ENCODE measurements at places on chromosomes 1 and 21.
A peak's percentile ranks its signal among the peaks of the same experiment; 100 is the strongest.

GRCh38 chr21:38171723-38172344 is 85.0 kb upstream of the KCNJ15 start:
- H3K4me3 ChIP-seq: no peak overlapping the region
- H3K27me3 ChIP-seq: no peaks in the 10 kb centered on the region
- H3K27ac ChIP-seq: peak overlapping the region; percentile 66

- DNase-seq: no peak
- H3K36me3 ChIP-seq: no peaks in the 10 kb centered on the region
- H3K4me3 ChIP-seq: no peak overlapping the region
- H3K4me1 ChIP-seq: peaks cover 38% of the 10 kb centered on the region
Measured at GRCh38 chr21:35222541-35222941, 173.4 kb upstream of the RUNX1 start.

DNA sequence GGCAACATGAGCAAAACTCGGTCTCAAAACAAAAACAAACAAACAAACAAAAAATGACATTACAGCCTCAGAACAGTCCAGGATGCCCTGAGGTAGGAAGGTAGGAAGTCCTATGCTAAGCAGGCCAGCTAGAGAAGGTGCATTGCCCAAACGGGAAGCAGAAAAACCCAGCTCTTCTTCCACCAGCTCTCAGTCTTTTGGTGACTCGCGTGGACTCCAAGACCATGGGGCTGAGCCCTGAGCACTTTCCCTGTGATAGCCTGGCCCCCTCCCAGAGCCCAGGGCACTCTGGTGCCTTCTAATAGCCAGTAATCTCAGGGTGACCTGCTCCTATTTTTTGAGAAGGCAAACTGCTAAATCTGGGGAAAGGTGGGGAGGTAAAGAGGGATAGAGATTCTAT is 16.1 kb downstream of the PHLDA3 start:
- H3K36me3 ChIP-seq: no peaks in the 10 kb centered on the region
- no peaks in the 10 kb centered on the region for H3K27me3 ChIP-seq
- H3K4me3 ChIP-seq: no peak overlapping the region
- no peak for DNase-seq
- no peak overlapping the region for H3K27ac ChIP-seq
- H3K4me1 ChIP-seq: peaks cover 60% of the 10 kb centered on the region

- H3K27me3 ChIP-seq: no peaks in the 10 kb centered on the region
- H3K4me1 ChIP-seq: peaks cover 37% of the 10 kb centered on the region
- no peak overlapping the region for H3K4me3 ChIP-seq
- H3K36me3 ChIP-seq: peaks cover 3% of the 10 kb centered on the region
- peak overlapping the region; percentile 92 for H3K27ac ChIP-seq
- no peak for DNase-seq
Measured at GRCh38 chr1:234772345-234773147, 162.6 kb upstream of the IRF2BP2 start.

DNA sequence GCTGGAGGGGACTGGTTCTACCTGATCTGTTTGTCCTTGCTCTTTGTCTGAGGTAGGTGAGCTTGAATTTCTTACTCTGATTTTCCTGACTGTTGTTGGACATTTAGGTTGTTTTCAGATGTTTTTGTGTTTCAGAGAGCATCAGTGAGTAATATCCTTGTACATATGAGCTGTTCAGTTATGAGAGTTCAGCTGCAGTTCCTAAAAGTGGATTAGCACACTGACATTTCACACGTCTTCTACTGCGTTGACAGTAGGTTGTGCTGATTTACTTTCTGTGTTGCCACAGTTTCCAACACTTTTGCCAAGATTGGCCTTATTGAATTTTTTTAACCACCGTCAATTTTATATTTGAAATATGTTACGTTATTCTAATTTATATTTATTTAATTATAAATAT is 27.7 kb downstream of the CXADR start:
- no peaks in the 10 kb centered on the region for H3K27me3 ChIP-seq
- H3K27ac ChIP-seq: peak overlapping the region; percentile 7
- H3K36me3 ChIP-seq: peaks cover 22% of the 10 kb centered on the region
- peaks cover 71% of the 10 kb centered on the region for H3K4me1 ChIP-seq
- no peak overlapping the region for H3K4me3 ChIP-seq

DNA sequence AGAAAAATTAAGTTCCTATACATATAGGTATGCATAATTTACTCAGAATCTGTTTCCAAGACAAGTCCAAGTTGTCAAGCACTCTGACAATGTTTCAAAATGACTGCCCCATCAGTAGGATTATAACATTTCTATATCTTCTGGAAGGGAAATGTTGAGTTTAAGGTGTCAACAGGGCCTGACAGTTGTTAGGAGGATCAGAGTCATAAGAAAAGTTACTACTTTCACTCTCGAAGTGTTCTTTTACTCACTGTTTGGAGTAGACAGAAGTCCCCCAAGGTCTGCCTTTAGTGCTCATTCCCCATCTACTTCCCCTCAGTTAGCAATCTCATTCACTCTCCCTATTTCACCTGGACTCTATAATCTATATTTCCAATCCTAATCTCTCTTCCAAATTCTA is 20.6 kb upstream of the MAGI3 start:
- H3K4me3 ChIP-seq: no peak overlapping the region
- no peaks in the 10 kb centered on the region for H3K36me3 ChIP-seq
- no peaks in the 10 kb centered on the region for H3K27me3 ChIP-seq
- peaks cover 6% of the 10 kb centered on the region for H3K4me1 ChIP-seq
- DNase-seq: no peak

DNA sequence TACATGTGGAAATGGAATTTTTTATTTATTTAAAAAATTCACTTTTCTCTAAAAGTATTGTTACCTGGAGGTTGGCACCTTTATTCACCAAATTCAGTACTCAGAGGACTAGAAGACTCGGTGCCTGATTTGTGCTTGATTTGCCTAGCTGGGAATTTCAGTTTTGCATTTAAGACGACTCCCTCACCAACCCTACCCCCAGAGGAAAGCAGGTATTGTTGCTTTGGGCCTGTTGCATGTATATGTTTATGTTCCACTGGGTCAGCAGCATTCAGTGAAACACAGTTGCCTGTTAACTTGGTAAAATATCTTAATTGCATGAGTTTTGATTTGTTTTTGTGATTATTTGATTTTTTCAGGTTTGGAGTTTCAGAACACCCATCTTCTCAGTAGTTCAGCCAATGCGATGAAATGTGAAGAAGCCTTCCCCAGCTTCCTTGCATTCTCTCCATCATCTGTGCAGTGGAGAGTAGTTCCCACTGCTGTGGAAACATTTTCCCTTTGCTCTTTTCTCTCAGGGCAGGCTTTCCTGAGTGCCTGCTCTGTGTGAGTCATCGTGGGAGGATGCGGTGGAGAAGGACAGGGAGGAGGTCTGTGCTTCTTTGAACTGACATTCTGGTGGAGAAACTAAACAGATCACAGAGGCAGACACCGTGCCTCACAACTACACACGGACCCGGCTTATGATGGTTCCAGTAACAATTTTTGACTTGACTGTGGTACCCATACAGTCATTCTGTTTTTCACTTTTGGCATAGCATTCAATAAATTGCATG is 6.4 kb downstream of the ADARB1 start:
- peaks cover 16% of the 10 kb centered on the region for H3K27me3 ChIP-seq
- H3K4me1 ChIP-seq: peaks cover 14% of the 10 kb centered on the region
- no peaks in the 10 kb centered on the region for H3K36me3 ChIP-seq
- H3K27ac ChIP-seq: no peak overlapping the region
- H3K4me3 ChIP-seq: no peak overlapping the region
- no peak for DNase-seq

- H3K4me1 ChIP-seq: no peaks in the 10 kb centered on the region
- no peaks in the 10 kb centered on the region for H3K36me3 ChIP-seq
- no peak for DNase-seq
- no peaks in the 10 kb centered on the region for H3K27me3 ChIP-seq
- no peak overlapping the region for H3K27ac ChIP-seq
Measured at GRCh38 chr1:55255901-55256300, 40.7 kb upstream of the USP24 start.

- H3K27me3 ChIP-seq: no peaks in the 10 kb centered on the region
- no peak overlapping the region for H3K4me3 ChIP-seq
Measured at GRCh38 chr1:163231385-163231784, 28.7 kb upstream of the RGS5 start.

DNA sequence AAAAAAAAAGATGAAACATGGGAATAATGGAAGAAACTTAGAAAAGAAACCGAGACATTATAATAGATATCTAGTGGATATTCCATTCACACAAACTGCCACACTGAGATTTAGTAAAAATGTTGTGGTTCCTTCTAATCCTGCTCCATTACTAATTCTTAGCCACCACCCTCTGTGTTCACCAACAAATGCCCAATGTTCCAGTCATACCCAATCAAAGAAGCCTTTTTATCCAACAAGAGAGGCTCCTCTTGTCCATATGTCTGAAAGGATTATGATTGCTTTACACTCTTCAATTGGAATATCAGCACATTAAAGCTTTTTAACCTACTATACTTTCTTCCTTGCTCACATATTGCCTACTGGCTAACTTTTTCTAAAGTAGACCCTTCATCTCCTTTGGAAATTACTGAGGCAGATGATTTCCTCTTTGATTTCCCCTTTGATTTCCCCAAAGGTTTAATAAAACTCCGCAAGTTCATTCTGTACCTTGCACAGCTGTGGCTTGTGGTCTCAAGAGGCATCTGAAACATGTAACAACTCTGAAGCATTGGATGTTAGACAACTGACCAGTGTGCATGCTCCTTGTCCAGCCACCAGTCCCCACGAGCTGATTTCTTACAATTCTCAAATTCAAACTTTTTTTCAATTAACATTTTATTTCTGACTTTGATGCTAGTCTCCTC is 305.6 kb upstream of the LYPLAL1 start:
- no peak overlapping the region for H3K27ac ChIP-seq
- H3K36me3 ChIP-seq: no peaks in the 10 kb centered on the region
- H3K27me3 ChIP-seq: no peaks in the 10 kb centered on the region

Data from WTC11 (cell line).